ENCODE measurements at places on chromosomes 2 and 18.

DNA sequence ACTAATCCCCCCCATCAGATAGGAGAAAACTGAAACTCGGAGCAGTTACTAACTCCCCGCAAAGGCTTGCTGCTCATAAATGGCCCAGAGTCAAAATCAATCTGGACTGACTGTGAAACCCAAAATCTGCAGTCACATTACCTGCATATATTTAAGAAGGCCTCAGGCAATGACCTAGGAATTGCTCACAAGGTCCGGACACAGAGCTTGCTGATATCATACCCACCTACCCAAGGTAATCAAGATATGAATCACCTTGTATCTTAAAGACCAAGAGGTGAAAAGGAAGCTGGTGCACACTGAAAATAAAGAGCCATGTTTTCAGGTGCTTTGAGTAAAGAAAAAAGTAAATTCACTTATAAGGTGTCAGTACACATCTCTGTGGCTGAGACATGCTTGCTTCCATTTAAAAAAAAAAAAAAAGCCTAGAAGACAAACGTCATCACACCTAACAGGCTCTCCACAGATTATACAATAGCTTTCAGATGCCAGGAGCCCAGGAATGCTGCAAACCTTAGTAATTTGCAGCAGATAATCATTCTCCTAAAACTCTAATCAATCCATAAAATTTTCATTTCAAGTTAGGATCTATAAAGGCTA lies 195.4 kb downstream of the ZEB2 start:
- DNase-seq: no peak

DNA sequence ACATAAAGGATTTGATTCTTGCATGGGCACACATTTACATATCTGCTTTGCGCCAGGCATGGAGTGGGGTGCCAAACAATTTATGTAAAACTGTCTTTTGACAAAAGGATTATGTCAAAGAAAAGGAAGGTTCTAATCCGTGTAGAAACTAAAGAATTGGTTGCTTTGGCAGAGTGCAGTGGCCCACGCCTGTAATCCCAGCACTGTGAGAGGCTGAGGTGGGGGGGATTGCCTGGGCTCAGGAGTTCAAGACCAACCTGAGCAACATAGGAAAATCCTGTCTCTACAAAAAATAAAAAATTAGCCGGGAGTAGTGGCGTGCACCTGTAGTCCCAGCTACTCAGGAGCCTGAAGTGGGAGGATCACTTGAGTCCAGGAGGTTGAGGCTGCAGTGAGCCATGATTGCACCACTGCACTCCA lies 1.1 kb upstream of the MTERF4 start:
- no peak for DNase-seq

DNA sequence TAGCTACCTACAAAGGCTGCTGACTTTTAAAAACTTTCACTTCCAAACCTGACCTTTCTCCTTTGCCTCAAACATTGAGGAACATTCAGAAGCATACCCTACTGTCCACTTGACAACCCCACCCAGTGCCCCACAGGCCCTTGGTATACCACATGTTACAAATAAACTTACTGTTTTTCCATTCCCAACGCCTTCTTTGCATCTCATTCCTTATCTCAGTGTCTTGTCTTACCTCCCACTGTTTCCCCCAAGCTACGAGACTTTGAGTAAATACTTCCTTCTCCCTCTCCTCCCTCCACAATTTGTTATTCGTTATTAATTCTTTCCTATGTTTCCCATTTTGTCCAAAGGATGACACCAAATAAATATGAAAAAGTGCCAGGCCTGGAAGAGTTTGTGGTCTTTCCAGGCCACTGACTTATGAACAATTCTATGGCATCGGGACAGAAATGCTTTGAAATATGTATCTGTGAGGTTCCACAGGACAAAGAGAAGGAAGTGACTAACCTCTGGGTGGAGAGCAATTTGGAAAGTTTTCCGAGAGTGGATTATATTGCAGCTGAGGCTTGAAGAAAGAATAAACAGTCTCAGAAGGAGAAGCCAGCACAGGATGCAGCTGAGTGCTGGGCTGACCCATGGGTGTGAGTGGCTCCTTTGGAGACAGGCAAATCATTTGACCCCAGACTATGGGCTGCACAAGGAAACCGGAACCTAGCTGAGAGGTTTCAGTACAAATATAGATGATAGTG lies 409.0 kb downstream of the LPIN1 start:
- no peak for DNase-seq

- no peak for DNase-seq
Observed at GRCh38 chr2:120556911-120557310, 178.8 kb upstream of the GLI2 start.

- DNase-seq: no peak
Observed at GRCh38 chr2:222410534-222410933, 13.8 kb upstream of the SGPP2 start.

- DNase-seq: no peak
Observed at GRCh38 chr2:238879621-238880377, 31.9 kb downstream of the TWIST2 start.

DNA sequence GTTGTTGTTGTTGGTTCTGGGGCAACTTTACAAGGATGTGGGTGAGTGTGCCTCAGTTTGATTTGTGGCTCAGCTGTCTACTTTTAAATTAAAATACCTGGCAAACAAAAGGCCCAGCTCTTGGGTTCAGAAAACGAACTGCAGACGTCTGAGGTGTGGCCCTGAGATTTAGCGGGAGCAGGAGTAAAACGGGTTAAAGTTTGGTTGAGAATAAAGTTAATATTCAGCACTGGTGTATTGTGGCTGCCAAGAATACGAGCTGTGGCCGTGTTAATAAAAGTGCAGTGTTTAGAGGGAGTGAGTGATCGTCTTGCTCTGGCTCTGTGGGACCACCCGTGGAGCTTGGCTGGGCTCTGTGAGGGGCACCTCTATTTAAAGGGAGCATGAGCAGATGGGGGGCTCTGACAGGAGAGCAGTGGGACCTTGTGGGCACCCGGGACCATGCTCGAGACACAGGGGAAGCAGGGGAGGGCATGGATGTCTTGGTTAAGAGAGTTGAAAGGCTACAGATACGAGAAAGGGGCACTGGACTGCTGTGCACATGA lies 80.3 kb downstream of the VAPA start:
- no peak for DNase-seq

DNA sequence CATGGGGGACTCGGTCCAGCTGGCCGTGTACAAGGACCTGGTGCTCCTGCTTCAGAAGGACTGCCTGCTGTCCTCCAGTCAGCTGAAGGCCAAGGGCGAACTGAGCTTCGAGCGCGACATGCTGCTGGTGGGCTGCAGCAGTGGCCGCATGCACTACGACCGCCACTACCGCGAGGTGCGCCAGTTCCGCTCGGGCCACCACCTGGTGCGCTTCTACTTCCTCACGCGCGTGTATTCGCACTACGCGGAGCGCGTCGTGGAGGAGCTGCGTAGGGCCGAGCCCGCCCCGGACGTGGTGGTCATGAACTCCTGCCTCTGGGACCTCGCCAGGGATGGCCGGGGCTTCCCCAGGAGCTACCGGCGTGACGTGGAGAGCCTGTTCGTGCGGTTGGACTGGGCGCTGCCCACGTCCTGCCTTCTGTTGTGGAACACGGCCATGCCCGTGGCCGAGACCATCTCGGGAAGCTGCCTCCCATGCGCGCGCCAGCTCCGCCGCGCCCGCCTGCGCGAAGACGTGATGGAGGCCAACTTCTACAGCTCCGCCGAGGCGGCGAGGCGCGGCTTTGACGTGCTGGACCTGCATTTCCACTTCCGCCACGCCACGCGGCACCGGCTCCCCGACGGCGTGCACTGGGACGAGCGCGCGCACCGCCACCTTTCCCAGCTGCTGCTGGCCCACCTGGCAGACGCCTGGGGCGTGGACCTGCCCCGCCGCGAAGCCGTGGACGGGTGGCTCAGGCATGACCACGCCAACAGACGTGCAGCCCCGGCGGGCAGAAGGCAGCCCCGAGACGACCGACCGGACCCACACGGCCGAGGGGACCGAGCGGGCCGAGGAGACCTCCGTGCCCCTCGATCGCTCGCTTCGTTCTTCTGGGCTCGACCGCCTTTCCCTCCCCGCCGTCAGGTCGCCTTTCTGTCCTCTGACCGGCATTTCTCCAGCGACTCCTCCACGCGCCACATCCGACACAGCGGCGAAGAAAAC lies 293.9 kb upstream of the ERBB4 start:
- DNase-seq: no peak

DNA sequence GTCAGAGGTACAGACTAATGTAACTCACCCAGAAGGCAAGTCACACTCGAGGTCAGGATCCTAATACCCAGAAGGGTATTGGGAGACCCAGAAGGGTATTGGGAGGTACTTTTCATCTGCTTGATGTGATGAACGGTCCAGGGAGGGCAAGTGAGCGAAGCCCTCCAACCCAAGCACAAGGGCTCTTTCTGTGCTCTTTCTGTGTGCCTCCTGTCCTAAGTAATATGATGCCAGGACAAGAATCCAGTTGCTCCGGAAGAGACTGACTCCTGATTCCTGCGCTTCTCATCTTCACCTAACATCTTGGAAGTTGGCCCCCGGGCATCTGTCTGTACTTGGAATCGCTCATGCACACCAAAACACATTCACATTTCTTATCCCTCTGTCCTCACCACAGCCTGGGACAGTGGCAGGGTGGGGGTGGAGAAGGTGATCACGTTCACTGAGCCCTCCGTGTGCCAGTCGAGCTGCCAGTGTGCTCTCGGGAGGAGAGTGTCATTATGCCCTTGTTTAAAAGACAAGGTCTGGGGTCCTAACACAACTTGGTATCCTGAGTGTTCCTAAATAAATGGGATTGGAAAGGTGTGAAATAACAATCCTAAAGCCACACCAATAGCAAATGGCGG lies 17.1 kb downstream of the GYPC start:
- no peak for DNase-seq

GRCh38 chr2:159133797-159134196 lies 152.7 kb downstream of the WDSUB1 start:
- no peak for DNase-seq

GRCh38 chr2:224389317-224389716 lies 12.6 kb downstream of the FAM124B start:
- no peak for DNase-seq

DNA sequence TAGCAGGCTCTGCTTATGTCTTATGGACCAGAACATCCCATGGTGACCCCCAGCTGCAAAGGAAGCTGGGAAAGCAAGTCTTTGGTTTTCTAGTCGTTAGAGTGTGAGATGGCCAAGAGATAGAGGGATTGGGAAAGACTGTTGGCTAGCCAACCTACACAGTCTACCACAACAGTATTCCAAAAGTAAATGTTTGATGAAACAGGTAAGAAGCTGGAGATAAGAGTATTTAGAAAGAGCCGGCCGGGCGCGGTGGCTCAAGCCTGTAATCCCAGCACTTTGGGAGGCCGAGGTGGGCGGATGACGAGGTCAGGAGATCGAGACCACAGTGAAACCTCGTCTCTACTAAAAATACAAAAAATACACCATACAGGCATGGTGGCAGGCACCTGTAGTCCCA lies 124.4 kb downstream of the GALNT1 start:
- DNase-seq: no peak

DNA sequence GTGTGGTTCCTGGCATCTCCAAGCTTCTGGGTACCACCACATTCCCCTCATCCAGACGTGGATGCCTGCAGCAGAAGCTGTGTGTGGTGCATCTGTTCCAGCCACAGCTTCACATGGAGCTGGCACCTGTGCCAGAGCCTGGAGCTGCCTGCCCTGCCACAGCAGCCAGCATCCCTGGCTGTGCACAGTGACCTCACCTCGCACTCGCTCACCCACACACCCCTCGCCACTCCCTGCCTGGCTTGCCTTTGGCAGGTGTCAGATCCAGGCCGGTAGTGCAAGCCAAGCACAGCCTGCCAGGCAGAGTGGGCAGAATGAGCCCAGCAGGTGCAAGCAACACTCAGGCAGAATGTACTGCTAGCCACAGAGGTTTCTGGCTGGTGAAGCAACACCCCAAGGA lies 59.9 kb upstream of the DYNC1I2 start:
- DNase-seq: no peak
